Naive thymus-derived CD4-positive, alpha-beta T cell (primary cell): ENCODE measurements at places on chromosomes 3 and 15. TPM values are rescaled to one million over a fixed set of nuclear protein-coding genes. Genes with fewer than 3 reads are reported as not detected.

GRCh38 chr15:96893159-96893906, 562.8 kb downstream of the NR2F2 start:
- no peak for DNase-seq

MANF gene
- 28.2 TPM for total RNA-seq

IMPG2 gene
- 0.41 and 0.51 TPM in 2 replicates for total RNA-seq

GRCh38 chr3:159734681-159735080, 254.0 kb upstream of the IL12A start:
- DNase-seq = no peak

DNA sequence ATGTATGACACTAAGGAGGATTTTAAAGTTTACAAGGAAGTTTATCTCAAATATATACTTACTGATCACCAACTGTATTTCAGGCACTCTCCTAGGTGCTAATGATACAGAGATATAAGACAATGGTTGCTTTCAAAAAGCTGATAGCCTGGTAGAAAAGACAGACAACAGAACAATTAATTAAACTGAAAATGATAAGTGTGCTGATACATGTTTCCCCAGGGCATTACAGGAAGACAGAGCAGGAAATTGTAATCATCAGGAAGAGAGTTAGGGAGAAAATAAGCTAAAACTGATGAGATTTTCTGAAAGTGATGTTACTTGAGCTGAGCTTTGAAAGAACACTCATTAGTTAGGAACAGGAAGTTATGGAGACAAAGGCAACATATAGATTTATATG, 229.7 kb downstream of the RSRC1 start:
- DNase-seq = no peak

DNA sequence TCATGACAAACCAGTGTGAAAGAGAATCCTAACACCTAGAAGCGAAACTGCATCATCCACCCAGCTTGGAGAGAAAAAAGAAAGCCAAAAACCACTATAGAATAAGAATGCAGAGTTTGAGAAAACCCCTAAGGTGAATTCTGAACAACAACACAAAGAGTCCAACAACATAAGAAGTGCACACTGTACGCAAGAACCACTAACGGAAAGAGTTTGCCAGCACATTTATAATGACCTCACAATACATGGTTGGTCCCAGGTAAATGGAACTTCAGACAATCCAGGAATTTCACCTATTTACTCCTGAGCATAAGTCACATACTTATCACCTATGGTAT, 128.3 kb upstream of the BHLHE40 start:
- no peak for DNase-seq

XIRP1 gene
- 0.07 and 0.08 TPM in 2 replicates for total RNA-seq

DNA sequence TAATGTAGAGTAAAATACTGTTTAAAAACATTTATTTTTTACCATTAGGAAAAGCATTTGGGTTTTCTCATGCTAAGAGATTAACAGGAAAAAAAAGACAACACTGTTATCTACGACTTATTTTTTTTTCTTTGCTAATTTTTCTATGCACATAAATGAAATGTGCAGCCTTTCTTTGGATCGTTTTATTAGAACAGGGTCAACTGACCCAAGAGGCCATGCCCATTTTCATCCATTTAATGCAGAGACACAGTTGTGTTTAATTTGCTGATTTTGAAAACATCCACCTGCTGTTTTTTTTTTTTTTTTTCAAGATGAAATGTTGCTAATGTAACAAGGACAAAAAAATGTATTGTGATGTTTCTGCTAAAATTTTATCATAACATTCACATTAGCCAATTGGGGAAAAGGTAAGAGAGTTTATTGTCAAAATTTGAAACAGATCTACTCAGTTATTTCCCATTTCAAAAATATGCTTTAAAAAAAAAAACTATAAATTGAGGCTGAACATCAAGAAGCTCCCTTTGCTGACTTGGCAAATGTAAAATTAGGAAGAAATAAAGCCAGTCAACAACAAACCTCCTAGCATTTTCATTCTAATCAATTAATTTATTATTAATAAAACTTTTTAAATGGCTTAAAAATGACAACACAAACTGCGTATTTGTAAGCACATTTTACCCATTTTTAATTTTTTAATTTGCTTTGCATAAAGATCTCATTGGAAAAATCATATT, 485.2 kb downstream of the ROBO2 start:
- no peak for DNase-seq

- DNase-seq = peak; percentile 63
Measured at GRCh38 chr3:27681249-27681748, 40.8 kb downstream of the EOMES start.

- no peak for DNase-seq
Measured at GRCh38 chr3:49158103-49158709, 7.9 kb downstream of the CCDC71 start.

GRCh38 chr3:38457111-38458003, 3.7 kb downstream of the ACVR2B start:
- no peak for DNase-seq

GRCh38 chr3:142754494-142754893, 30.7 kb downstream of the TRPC1 start:
- no peak for DNase-seq

MUC4 gene
- not detected for total RNA-seq

LIPH gene
- not detected for total RNA-seq

DNA sequence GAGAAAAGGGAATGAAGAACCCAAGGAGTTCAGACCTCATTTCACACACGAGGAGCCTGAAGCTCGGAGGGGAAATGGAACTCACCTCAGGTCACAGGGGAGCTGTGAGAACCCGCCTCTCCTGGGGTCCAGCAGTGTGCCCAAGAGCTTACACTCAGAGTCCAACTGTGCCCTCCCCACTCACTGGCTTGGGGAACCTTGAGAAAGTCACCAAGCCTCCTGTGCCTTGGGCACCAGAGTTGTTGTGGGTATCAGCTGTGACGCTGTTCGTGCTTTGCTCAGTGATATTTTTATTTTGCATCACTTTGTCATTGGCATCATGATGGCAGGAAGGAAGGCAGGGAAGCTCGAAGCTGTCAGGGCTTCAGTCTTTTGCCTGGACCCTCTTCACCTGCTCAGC, 83.4 kb downstream of the TLE3 start:
- DNase-seq = no peak

BSN gene
- total RNA-seq = 0.14 TPM

IRAK2 gene
- 2.3 TPM for total RNA-seq
